Sigmoid colon (tissue), 7 donors: ENCODE measurements at places on chromosomes 13 and 19.

DNA sequence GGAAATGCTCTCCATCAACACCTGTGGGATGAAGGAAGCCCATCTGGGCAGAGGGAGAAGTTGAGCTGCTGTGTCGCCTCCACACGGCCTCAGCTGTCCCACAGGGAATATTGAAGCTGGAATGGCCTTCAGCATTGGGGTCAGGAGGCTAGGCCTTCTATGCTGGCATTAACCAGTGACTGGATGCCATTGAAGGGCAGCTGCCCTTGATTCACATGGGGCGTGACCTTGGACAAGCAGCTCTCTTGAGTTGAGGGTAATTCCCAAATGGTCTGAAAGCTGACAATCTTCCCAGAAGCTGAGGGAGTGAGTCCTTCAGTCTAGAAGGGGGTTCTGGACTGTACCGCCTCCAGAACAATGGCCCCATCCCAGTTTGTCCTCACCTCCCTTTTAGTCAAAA, 6.7 kb downstream of the BCL3 start:
- DNase-seq: no peak

DNA sequence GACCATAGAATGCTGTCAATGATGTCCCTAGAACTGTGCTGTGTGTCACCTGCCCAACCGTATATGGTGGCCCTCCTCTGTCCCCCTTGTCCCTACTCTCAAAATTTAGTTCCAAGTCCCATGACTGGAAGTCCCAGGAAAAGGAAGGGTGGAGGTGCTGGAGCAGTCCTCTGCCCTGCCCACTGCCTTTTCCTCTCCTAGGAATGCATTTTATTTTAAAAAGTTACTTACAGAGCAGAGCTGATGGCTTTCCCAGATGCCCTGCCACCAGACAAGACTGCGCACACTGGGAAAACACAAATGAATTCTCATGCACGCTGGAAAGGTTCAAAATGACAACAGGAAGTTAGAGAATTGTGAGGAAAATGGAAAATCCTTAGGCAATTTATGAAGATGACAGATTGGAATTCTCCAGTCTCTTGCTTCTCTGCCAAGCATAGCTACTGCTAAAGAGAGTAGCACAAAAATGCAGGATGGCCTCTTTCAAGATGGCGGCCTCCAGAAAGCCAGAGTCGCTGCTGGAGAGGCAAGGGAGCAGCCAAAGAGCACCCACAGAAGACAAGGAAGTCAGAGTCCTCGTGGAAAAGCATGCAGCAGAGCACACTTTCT, 117.1 kb upstream of the TSC22D1 start:
- DNase-seq: no peak

DNA sequence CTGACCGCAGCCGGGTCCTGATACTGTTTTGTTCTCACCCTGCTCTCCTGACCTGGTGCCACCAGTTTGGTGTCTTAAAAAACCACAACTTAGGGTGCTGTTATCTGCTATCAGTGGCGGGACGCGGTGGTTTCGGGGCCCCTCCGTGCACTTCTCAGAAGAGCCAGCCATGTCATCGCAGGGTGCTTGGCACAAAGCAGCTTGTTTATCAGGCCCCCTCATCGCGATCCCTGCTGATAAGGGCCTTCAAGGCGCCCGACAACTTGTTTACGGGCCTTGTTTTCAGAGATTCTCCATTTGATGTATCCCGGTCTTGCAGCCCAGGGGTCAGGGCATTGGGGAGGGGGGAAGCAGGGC, 58.1 kb upstream of the KLF2 start:
- no peak for DNase-seq

DNA sequence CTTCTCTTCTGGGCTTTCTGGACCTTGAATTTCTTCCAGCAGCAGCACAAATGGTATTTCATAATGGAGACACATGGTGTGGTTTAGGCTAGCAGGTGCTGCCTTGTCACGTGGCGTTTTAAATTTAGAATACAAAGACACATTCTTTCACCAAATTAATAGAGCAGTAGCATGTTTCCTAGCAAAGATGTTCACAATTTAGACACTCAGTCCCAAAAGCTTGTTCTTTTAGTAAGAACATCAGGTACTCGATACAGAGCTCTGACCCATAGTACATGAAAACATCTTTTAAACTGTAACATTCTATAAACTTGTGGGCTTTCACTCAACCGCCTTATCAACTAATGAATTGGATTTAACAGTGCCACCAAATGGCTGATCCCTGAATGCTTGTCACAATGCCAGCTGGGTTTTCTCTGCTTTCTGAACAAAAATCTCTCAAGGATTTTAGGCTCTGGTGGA, 290.1 kb downstream of the DCLK1 start:
- no peak for DNase-seq

GRCh38 chr13:112588490-112589297, 741 bp upstream of the TUBGCP3 start:
- no peak for DNase-seq

- no peak for DNase-seq
These were observed 17.6 kb downstream of the ZNF420 start for GRCh38 chr19:37095859-37096258.

DNA sequence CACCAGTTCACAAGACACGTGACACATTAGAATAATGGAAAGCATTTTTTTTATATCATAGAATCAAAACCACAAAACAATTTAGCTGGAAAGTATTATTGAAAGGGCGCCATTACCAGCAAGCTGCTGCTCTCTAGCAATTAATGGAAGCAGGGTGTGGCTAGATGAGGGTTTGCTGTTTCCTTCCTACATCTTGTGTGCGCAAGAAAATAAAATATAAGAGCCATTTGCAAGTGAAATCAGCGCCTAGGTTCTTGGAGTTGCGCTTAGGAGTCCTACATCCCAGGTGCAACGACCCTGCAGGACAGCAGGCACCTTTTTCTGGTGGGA, 140.9 kb downstream of the ZNF536 start:
- DNase-seq: no peak

GRCh38 chr19:4916292-4917082, 7.2 kb downstream of the UHRF1 start:
- DNase-seq: no peak

GRCh38 chr19:16113727-16114126, 2.0 kb downstream of the RAB8A start:
- DNase-seq: no peak
